ENCODE measurements at places on chromosomes 6 and 20.

DNA sequence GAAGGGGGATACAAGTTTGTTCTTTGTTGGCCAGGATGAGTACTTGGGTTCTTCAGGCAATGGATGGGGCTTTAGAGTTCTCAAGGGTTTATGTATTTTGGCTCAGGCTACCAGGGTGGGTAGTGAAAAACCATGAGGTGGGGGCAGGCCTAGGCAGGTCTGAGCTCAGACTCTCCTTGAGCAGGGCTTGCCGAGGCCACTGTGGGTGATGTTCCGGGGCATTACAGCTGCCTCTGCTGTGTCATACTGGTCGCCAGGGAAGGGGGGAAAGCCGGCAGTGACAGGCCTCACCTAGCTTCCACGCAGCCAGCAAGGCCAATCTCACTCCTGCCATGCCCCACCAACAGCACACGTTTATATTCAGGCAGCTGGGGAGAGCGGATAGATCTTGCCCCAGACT is 79.6 kb downstream of the BCKDHB start:
- DNase-seq, result no peak

- no peak for DNase-seq
These were observed 43.9 kb upstream of the B4GALT5 start for GRCh38 chr20:49757597-49757996.

DNA sequence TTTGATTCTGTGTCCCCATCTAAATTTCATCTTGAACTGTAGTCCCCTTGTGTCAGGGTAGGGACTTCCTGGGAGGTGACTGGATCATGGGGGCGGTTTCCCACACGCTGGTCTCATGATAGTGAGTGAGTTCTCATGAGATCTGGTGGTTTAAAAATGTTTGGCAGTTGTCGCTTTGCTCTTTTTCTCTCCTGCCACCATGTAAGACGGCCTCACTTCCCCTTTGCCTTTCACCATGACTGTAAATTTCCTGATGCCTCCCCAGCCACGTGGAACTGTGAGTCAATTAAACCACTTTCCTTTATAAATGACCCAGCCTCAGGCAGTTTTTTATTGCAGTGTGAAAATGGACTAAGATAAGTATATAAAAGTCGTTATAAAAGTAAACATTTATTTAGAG is 80.5 kb upstream of the SGK1 start:
- DNase-seq, result no peak

GRCh38 chr6:1796706-1797529 is 187.2 kb downstream of the FOXC1 start:
- DNase-seq, result no peak

DNA sequence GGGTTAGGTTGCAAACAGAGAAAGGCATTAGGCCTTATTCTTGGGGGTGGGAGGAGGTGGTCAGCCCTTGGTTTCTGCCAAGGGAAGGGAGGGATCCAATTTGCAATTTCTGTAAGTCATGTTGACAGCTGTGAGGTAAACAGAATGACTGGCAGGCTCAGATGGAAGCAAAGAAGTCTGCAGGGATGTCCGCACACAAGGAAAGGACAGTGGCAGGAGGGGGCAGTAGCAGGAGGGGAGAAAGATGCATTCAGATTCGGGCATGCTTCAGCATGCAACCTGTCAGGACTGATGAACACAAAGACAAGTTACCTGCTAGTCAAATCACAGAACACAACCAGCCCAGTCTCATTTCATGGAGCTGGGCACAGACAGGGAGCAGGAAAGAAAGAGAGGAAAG is 217.9 kb upstream of the FOXA2 start:
- no peak for DNase-seq

GRCh38 chr6:72857791-72858585 is 236.1 kb downstream of the KCNQ5 start:
- DNase-seq, result no peak

- no peak for DNase-seq
These were observed 152.8 kb downstream of the TMEM200A start for GRCh38 chr6:130518588-130518987.

DNA sequence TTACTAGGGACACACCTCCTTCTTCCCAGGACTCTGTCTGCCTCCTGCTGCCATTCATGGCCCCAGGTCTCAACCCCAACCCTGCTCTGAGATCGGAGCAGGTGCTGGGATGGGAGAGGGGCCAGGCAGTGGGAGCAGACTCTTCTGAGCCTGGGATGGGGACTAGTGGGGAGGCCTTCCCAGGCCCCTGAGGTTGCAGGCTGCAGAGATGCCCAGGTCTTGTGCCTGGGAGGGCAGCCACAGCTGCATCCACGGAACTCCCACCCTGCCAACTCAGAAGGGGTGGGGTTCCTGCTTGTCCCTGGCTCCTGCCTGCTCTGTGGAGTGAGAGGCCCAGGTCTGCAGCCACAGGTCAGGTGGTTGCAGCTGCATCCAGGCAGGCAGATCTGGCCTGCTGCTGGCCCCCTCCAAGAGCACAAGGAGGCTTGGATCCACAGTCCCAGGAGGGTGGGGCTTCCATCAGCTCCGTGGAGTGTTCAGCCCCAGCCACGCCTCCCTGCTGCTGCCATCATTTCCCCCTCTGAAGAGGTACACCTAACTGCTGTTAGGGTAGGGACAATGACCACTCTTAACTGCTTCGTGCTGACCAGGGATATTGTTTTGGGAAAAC is 2.9 kb upstream of the SLC22A1 start:
- no peak for DNase-seq

DNA sequence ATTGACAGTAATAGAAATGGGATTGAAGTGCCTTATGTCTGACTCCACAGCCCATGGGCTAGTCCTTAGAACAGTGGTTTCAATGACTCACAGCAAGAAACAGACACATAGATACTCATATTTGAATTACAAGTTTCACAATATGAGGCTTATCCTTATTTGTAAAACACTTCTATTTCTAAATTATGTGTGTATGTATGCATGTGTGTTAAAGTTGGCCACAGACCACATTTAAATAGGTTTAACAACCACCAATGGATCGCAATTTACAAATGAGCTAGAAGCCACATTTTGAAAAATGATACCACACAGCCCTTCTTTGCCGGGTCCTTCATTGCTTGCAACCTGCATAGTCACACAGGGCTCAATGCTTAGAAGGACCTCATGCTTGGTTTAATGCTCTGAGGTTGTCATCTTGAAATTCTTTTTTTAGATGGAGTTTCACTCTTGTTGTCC is 157.8 kb upstream of the PREP start:
- no peak for DNase-seq

DNA sequence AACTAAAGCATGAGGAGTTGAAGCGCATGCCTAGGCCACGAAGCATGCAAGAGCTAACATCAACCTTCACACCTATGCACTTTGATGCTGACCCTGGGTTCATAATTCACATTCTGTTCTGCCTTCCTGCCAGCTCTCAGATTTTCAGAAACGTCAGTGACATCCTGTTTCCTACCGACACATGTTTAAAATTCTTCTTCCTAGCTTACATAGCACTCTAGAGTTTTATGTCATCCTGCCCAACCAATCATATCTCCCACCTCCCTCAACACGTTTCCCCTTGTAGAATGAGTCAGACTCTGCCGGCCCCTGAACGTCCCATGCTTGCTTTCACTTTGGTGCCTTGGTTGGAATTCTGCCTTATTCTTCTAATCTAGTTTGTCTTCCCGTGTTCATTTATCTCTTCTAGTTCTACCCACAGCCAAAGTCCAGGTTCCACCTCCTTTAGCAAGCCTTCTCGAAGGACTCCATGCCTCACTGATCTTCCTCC is 97.2 kb upstream of the MAP7 start:
- no peak for DNase-seq

Measured in stimulated activated CD4-positive, alpha-beta T cell treated with anti-CD3 and anti-CD28 coated beads, Interleukin-1b, Interleukin-23, amount 100 ng/mL, for 1 hour (primary cell).